ENCODE measurements at places on chromosomes 16 and 17.

- no peak for DNase-seq
These were observed 686.1 kb upstream of the SOX9 start for GRCh38 chr17:71434716-71435115.

DNA sequence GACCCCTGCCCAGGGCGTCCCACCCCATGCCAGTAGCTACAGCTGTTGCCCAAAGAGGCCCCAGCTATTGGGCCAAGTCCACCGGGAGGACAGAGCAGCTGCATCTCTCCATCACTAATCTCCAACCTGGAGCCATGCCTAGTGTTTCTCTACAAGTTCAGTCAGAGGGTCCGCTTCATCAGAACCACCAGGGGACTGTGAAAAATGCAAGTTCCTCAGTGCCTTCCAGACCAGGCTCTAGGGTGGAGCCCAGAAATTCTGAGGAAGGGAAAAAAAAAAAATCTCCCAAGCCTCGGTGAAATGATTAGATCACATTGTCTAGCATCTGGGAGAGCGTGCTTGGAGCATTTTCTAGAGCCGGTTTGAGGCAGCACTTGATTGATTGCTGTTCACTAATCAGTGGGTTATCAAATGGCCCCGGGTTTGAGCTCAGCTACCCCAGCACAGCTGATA is 22.4 kb upstream of the HERPUD1 start:
- no peak for DNase-seq

DNA sequence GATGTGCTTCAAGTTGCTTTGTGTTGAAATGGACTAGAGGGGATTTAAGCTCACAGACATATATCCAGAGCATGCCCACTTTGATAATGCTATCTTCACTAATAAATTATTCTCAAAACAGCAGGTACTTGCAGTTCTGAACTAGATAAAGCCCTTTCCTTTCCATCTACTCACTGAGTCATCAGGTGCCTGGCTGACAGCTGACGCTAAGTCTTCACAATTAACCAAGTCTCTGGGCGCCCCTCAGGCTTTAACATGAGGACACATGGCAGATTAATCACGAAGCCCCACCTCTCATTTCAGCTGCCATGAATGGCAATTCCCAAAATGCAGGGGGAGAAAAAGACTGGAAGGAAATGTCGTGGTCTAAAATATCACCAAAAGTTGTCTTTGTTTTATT is 29.5 kb upstream of the CRISPLD2 start:
- DNase-seq = no peak

DNA sequence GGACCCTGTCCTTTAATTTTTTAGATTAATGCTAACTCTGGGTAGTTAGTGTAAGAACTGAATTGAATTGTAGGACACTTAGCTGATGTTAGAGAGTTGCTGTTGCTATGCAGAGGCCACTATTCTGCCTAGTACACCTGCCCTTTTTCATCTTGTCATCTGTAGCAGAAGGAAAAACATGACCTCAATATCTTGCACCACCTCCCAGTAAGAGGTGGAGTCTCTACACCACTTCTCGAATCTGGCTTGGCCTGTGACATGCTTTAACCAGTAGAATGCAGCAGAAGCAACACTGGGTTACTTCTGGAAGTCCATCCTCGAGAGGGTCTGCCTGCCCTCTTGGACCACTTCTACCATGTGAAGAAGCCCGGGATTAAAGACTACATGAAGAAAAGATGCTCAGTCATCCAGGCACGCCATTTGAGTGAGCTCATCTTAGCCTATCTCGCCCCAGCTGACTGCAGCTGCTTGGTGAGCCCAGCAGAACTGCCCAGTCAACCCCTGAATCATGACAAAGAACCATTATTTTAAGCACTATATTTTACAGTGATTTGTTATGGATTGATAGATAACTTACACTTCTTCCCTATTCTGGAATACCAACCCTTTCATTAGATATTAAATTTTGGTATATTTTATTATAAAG is 153.5 kb downstream of the MYO1D start:
- peak; percentile 18 for DNase-seq

DNA sequence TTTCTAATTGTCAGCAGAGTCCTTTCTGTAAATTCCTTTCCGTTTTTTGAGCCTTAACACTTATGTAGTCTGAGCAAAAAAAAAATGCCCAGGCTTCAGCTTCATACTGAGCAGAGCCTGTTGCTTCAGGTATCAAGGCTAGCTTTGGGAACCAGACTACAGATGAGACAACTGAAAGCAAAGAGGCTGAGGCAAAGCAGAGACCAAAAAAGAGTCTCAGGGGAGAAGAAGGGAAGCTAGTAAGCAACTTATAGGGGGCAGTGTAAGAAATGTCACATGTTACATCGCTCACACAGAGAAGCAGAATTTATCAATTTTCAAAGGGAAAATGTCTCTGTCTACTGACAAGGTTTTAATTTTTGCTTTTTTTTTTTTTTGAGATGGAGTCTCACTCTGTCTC is 3.3 kb downstream of the HASPIN start:
- DNase-seq = no peak

DNA sequence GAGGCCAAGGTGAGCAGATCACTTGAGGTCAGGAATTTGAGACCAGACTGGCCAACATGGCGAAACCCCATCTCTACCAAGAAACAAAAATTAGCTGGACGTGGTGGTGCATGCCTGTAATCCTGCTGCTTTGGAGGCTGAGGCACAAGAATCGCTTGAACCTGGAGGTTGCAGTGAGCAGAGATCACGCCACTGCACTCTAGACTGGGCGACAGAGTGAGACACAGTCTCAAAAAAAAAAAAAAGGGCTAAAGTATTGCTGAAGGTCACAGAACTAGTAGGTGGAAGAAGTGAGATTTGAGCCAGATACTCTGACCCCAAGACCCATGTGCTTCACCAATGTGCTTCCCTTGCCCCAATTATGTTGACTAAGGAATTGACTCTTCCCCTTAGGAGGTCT is 112.0 kb downstream of the NPIPB5 start:
- DNase-seq = no peak

DNA sequence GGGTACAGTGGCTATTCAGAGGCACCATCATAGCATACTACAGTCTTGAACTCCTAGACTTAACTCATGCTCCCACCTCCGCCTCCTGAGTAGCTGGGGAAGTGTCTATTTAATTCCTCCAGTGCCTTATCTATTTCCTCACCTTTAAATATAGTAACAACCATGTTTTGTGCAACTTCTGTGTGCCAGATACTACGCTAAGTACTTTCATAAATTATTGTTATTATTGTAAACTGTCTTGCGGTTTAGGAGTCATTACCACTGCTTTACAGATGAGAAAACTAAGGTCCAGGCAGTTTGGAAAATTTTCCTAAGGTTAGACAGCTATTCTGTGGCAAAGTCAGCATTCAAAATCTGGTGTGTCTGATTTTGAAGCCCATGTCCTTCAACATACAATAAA is 359.1 kb upstream of the XYLT1 start:
- DNase-seq = no peak

GRCh38 chr17:19992803-19993713 is 15.4 kb upstream of the AKAP10 start:
- DNase-seq = peak; percentile 80

- no peak for DNase-seq
These were observed 17.5 kb upstream of the DLX4 start for GRCh38 chr17:49951362-49952082.

DNA sequence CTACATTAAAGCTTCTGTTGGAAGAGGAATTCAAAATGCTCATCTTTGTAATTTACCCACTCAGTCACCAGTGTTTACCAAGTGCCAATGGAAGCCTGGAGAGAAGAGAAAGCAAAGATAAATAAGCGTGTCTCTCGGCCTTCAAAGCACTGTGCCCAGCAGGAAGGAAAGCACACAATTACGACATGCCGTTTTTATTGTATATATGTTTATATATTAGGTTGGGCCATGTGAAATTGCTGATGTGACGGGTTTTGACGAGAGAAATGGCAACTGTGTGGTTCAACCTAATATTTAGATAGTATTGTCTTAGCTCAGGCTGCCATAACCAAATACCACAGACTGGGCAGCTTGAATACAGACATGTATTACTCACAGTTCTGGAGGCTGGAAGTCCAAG is 79.3 kb upstream of the HSBP1 start:
- DNase-seq = no peak

DNA sequence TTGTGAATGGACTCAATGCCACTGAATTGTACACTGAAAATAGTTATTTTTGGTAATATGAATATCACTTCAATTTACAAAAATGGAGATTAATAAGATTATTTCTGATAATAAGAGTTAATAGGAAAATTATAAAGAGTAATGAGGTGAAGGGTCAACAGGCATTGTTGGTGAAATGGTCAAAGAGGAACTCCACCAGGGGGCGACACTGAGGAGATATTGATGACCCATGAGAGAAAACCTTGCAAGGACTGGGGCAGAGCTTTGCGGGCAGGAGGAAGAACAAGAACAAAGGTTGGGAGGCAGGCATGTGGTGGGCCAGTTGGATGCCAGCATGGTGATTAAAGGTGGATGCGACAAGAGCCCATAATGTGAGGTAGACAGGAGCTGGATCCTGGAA is 74.0 kb upstream of the XYLT1 start:
- no peak for DNase-seq

DNA sequence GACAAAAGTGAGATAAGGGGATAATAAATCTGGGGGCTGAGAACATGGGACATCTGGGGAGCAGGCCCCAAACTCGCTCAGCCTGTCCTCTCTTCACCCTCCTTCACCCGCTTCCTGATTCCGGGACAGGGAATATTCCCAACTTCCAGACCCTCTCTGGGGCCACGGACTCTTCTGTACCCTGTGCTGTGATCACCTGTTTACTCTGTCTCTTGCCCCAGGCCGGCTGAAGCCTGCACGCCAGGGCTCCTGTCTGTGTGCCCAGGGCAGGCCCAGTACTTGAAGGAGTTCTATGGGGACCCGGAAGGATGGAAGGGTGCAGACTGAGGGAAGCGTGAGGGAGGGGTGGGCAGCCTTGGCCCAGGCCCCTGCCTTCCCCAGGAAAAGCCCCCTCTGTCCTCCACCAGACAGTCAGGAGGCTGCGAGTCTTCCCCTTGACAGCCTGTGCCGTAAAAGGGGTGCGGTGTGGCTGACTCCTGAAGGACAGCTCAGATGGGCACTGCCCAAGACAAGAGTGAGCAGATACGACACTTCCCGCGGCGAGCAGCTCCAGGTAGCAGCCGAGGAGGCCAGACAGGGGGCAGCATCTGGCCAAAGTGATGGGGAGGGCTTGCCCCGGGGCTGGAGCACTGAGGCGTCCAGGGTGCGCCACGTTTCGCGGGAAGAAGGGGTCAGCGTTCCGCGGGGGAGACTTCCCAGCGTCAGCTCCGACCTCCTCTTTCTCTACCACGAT is 1.0 kb upstream of the CCNF start:
- DNase-seq = no peak

- DNase-seq = no peak
These were observed 2.6 kb downstream of the CD300LB start for GRCh38 chr17:74528491-74529199.

DNA sequence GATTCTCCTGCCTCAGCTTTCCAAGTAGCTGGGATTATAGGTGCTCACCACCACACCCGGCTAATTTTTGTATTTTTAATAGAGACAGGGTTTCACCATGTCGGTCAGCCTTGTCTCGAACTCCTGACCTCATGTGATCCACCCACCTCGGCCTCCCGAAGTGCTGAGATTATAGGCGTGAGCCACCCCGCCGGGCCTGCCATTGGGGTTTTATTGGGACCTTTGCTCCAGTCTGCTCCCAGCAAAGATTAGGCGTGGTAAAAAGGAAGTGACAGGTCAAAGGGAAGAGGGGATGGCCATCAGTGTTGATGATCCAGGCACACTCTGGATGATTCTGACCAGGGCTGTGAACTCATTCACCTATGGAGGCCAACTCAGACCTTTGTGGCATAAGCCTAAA is 20.5 kb downstream of the MYLK3 start:
- no peak for DNase-seq

DNA sequence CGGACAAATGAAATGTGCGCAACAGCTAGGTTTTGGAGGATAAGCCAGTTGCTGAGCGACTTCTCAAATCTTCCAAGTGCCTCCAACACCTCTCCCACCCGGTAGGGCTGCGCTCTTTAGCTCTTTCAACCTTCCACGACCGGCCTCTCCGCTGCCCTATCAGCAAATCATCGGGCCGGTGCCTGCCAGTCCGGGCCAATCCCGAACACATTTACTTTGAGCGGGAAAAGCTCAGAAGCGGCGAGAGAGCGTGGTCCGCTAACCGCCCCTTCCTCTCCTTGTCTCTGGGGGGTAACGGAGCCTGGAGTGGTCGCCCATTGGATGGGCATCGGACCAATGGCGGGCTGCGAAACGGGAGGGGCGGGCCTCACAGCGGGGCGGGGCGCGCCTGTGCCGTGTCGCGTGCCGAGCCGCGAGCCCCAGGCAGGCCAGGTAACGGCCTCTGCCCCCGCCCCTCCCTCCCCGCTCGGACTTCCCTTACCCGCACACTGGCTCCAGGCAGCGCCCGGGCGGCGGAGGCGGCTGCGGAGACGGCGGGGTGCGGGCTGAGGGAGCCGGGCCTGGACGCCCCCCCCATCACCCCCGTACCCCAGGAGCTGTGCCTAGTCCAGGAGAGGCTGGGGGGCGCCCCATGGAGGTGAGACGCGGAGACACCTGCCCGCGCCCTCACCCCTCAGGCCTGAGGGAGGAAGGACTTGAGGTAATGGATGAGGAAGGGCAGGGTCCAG is at the start of gene MEIOC:
Gene MEIOC, plus strand, starts transcription at position 486 of the 728 bp plus-strand sequence. Its CDS starts 146 bp downstream, at position 632.
- DNase-seq = no peak

- DNase-seq = no peak
These were observed 119.1 kb upstream of the ZFHX3 start for GRCh38 chr16:73166947-73167550.

- no peak for DNase-seq
These were observed 371.5 kb downstream of the KIF2B start for GRCh38 chr17:54194268-54194667.

GRCh38 chr16:49556249-49556605 is 182.6 kb downstream of the C16orf78 start:
- no peak for DNase-seq

- no peak for DNase-seq
These were observed 1.7 kb downstream of the SPHK1 start for GRCh38 chr17:76385892-76386786.

DNA sequence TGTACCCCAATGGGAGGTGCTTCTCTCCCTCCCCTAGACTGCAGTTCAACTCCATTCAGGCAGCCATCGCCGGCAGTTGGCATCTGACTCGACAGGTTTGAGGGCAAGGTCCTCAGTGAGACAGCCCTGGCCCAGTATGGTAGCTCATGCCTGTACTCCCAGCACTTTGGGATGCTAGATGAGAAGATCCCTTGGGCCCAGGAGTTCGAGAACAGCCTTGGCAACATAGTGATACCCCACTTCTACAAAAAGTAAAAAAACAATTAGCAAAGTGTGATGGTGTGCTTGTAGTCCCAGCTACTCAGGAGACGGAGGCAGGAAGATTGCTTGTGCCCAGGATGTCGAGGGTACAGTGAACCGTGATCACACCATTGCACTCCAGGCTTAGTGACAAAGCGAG is 12.1 kb downstream of the VPS35L start:
- DNase-seq = no peak

GRCh38 chr16:25570131-25570530 is 121.6 kb upstream of the HS3ST4 start:
- no peak for DNase-seq

Measured in nucleus accumbens (tissue), 56 donors.